Right renal pelvis (tissue), 4 donors: ENCODE measurements at places on chromosomes 13 and 19.

DNA sequence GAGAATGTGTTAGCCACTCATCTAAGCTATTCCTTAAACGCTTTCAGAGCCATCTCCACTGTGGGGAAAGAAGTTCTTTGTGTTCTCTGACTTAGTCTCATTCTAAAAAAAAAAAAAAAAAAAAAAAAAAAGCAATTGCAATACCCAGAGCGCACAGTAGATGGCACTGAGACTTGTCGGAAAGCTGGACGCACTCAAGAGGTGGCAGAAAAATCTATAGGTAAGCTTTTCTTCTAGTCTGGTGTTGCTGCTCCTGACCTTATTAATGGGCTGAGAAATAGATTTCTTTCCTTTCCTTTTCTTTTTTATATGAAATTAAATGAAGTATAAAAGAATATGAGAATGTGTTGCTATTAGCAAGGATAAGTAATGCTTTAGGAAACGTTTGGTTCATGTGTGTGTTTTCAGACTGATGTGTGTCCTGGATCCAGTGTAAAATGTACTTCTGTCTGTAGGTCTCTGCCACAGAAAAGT lies 4.7 kb upstream of the GJB2 start:
- no peak for DNase-seq

GRCh38 chr19:20607943-20608342 lies 42.4 kb upstream of the ZNF737 start:
- no peak for DNase-seq

DNA sequence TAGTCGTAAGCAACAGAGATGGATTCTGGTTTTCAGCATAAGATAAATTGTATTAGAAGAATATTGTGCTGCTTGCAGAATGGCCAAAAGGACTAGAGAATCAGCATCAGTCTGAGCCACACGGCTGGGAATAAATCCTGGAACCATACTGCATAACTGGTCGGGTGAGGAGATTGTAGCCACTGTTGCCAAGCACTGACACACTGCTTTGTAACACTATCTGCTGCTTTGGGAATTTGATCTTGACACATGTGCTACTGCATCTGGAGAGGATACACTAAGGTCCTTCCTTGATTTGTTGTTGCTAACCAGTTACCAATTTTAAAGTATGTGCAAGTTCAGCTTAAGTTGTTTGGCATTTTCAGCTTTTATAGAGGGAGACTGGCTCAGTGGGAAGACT lies 1.9 kb downstream of the HNRNPA1L2 start:
- DNase-seq, result no peak

DNA sequence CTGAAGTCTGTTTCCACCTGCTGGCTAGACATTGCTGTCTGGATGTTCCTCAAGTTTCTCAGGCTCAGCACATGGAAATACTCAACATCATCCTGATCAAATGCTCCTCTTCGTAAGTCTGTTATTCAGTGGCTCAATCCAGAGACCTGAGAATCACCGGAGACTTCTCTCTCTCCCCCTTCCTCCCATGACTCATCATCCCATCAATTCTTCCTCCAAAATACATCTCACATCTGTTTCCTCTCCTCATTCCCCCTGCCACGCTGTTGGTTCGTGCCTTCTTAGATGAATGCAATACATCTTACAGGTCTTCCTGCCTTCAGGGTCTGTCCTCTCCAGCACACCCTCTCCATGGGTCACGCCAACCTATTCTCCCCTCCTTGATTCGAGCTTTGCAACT lies 7.4 kb upstream of the RXFP2 start:
- no peak for DNase-seq

DNA sequence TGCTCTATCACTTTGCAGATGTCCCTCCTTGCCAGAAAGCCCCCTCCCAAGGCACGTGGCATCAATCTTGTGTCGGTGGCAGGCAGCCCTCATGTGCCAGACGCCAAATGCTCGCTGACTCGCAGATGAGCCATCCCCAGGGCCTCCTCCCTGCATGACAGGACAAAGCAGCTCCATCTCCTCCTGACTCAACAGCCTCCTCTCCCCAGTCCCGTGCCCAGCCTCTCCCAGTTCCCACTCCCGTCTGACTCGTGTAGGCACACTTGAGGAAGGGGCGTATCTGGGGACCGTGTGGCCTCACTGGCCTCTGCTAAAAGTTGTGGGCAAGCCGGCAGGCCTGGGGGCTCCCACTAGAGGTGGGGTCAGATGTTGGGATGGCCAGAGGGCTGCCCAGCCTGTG lies 133.6 kb downstream of the STK24 start:
- DNase-seq, result no peak

- DNase-seq, result no peak
These were observed 20.9 kb downstream of the KLHL26 start for GRCh38 chr19:18657590-18658365.

DNA sequence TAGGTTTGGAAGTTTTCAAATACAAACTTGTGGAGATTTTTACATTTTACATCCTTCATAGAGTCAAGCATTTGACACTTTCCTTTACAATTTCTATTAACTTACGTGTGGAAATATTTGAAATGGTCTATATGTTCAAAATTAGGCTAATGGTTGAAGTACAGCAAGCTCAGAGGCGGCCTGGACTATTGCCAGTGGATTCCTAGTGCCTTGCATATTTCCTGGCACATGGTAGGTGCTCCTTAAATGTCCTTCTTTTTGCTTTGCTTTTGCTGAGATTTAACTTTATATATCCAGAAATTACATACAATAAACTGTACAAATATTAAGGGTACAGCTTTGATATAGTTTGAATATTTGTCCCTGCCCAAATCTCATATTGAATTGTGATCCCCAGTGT lies 93.9 kb downstream of the UBL3 start:
- no peak for DNase-seq

GRCh38 chr19:13356686-13357280 lies 149.5 kb downstream of the CACNA1A start:
- DNase-seq, result no peak

- no peak for DNase-seq
These were observed 460.5 kb downstream of the COG6 start for GRCh38 chr13:40116008-40116407.

GRCh38 chr19:49860336-49861102 lies 6.9 kb downstream of the PNKP start:
- DNase-seq, result no peak

GRCh38 chr13:82747291-82747690 lies 1135.0 kb downstream of the SLITRK1 start:
- no peak for DNase-seq

DNA sequence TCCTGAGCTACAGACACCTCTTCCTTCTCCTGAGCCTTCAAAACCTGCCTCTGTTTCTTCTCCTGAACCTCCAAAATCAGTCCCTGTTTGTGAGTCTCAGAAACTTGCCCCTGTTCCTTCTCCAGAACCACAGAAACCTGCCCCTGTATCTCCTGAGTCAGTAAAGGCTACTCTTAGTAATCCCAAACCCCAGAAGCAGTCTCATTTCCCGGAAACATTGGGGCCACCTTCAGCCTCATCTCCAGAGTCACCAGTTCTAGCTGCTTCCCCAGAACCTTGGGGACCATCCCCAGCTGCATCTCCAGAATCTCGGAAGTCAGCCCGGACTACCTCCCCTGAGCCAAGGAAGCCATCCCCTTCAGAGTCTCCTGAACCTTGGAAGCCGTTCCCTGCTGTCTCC lies 10.0 kb downstream of the CHAMP1 start:
- no peak for DNase-seq

GRCh38 chr13:87669379-87669978 lies 1.7 kb upstream of the SLITRK5 start:
- no peak for DNase-seq

GRCh38 chr19:50214699-50215543 lies 11.5 kb downstream of the MYH14 start:
- peak; percentile 51 for DNase-seq

DNA sequence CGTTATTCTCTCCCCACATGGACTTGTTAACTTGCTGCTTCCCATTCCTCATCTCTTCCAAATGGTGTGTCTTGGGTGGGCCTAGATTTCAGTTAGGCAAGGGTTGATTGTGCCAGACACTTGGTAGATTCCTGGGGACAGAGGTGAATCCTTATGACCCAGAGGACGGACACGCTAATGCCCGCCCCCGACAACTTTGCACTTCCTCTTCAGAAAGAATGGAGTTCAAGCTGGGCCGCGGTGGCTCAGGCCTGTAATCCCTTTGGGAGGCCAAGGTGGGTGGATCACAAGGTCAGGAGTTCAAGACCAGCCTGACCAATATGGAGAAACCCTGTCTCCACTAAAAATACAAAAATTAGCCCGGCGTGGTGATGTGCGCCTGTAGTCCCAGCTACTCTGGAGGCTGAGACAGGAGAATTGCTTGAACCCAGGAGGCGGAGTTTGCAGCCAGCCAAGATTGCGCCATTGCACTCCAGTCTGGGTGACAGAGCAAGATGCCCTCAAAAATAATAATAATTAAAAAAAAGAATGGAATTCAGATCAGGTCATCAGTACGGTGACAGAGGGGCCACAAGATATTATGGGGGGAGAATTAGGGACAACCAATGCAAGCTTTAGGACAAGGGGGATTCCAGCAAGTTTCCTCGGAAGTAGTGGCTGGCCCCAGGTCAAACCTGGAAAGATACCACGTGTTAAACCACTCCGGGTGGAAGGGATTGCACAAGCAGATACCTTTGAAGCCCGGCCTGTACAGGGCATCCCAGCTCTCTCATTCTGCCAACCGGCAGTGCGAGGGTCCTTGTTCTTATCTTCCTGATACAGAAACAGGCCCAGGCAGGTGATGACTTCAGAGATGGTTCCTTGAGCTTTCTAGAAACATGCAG lies 2.7 kb downstream of the MYO9B start:
- DNase-seq, result no peak

GRCh38 chr19:30077851-30078355 lies 135.9 kb downstream of the URI1 start:
- no peak for DNase-seq

- DNase-seq, result no peak
These were observed 80.0 kb downstream of the KDM4B start for GRCh38 chr19:5048727-5049553.

GRCh38 chr19:10701955-10702525 lies 801 bp downstream of the QTRT1 start:
- DNase-seq, result no peak

DNA sequence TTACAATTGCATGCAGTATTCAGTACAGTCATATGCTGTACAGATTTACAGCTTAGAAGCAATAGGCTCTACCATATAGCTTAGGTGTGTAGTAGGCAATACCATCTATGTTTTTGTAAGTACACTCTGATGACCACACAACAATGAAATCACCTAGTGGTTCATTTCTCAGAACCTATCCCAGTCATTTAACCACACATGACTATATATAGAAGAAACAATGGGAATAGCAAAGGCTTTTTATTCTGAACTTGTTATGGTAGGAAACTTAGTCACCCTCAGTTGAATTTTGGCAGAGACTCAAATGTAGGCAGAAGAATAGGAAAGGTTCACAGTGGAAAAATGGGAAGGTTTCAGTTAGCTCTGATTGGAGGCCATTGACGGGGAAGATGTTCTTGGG lies 1075.1 kb upstream of the MIR17HG start:
- DNase-seq, result no peak

DNA sequence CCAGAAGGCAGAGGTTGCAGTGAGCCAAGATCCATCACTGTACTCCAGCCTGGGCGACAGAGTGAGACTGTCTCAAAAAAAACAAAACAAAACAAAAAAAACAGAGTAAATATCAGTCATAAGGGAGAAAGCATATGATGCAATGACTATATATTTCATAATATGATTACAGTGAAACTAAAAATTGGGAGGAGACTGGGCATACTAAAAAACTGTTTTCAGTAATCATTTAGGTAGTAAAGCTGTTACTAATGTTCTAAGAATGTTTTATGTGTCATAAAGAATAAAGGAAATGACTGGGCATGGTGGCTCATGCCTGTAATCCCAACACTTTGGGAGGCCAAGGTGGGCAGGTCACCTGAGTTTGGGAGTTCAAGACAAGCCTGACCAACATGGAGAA lies 15.9 kb downstream of the ZNF573 start:
- no peak for DNase-seq

GRCh38 chr13:114097212-114097892 lies 35.1 kb downstream of the RASA3 start:
- DNase-seq, result no peak
